ENCODE measurements at places on chromosomes 6 and 20.

- peak; percentile 57 for DNase-seq
Observed at GRCh38 chr6:121668259-121668658, 232.8 kb downstream of the GJA1 start.

- DNase-seq: no peak
Observed at GRCh38 chr6:137134483-137134882, 39.0 kb downstream of the IL22RA2 start.

- DNase-seq: peak; percentile 61
Observed at GRCh38 chr6:118787724-118788423, 106.1 kb upstream of the ASF1A start.

DNA sequence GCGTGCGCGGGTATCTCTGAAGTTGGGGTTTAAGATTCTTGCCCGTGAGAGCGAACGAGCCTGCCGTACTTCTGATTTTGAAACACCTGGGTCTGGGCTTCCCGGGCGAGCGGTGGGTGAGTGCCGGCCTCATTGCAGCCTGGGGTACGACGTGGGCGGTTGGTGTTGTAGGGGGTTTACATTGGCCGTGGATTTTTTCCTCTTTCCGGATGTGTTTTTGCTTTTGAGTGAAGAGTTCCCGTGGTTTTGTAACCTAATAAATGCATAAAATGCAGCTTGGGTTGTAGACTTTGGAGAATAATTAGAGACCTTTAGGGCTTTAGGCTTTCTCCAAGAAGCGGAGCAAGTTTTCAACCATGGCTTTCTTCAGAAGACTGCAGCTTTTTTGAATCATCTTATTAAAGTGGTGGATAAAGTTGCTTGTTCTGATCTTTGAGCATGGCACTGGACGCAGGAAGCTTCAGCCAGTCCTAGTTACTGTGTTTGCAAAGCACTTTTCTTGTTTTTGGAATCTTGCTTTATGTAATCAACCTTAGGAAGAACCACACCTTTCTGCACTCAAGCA, 314 bp downstream of the FARS2 start:
- no peak for DNase-seq

- peak; percentile 56 for DNase-seq
Observed at GRCh38 chr20:36435592-36436541, 105.5 kb upstream of the MYL9 start.

DNA sequence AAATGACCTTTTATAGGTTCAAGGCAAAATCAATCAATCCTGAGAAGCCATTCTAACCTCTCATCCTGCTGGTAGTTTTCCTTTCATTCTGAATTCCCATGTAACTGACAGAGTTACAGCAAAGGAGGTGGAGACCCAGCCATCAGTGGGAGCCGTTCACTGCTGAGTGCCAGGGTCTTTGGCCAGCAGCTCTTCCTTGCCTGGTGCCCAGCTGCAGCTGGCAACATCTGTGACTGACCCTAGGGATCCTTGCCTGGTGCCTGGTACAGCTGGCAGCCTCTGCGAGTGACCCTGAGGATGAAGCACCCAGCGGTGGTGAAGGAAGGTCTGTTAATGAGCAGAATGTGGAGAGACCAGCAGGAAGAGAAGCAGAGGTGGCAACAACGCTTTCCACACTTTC, 314.6 kb downstream of the THBS2 start:
- DNase-seq: no peak

- DNase-seq: no peak
Observed at GRCh38 chr6:90105506-90106170, 191.0 kb downstream of the BACH2 start.

GRCh38 chr6:162099685-162100084, 627.9 kb downstream of the PRKN start:
- peak; percentile 98 for DNase-seq

DNA sequence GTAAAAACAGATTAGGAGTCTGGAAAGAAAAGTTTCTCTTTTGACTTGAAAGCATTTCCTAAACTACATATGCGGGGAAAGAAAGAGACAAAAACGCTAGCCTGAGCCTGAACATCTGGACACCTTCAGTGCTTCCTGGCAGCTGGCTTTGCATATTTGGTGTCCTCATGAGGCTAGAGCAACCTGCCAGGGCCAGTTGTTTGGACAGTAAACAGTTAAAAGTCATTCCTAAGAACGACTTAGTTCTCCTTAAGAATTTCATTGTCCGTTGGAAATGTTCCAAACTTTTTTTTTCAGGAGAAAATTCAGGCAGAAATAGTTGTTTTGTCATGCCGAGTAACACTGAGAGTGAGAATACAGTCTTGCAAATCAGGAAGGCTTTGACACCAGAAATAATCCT, 199.8 kb downstream of the SMOC2 start:
- peak; percentile 10 for DNase-seq

- peak; percentile 58 for DNase-seq
Observed at GRCh38 chr20:61757678-61758563, 307.8 kb downstream of the TAF4 start.

DNA sequence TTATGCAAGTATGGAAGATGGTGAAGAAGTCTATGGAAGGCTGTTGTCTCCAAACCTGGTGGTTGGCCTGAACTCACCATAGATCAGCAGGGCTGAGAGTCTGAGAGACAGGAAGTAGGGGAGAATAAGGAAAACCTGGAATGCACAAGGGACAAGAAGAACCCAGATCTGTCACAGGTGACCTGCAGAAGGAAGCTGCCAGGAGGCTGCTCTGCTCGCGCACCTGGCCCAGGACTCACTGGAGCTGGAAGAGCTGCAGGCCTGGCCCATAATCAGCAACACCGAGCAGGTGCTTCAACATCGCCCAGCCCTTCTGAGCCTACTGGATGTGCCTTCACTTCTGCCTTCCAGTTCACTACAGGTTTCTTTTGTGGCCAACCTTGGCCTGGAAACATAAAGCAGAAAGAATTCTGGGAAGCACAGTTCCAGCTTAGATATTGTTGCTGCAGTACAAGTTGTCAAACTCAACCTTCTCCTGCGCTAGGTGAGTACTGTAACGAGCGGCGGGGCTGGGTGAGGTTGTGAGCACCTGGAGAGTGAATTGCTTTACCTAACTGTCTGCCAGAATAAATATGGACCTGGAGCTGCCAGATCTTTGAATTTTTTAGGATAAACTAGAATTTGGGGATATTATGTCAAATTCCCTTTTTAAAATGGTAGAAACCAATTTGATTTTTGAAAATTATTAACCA, 82.4 kb downstream of the CDH26 start:
- DNase-seq: no peak

GRCh38 chr6:108619431-108620197, 58.9 kb downstream of the FOXO3 start:
- peak; percentile 61 for DNase-seq

- DNase-seq: no peak
Observed at GRCh38 chr20:50350510-50351249, 159.5 kb upstream of the PTPN1 start.

DNA sequence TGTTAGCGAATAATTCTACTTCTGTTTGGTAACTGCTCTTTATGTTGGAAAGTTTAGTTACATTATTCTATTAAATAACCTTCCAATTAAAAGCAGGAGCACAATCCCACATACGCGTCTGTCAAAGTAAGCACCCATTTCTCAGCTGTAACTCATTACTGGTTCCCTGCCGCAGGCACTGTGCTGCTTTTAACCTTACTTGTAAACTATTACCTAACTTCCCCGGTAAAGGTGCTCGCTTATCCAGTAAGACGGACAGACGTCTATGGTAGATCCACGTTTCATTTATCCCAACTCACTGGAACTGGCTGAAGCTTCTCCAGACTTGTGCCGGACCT, 529 bp upstream of the ENPP4 start:
- DNase-seq: no peak

All from fibroblast of mammary gland (primary cell).